ENCODE measurements at places on chromosomes 7 and 10.

GRCh38 chr10:9634466-9634865 lies 1383.2 kb upstream of the CELF2 start:
- DNase-seq, result no peak

DNA sequence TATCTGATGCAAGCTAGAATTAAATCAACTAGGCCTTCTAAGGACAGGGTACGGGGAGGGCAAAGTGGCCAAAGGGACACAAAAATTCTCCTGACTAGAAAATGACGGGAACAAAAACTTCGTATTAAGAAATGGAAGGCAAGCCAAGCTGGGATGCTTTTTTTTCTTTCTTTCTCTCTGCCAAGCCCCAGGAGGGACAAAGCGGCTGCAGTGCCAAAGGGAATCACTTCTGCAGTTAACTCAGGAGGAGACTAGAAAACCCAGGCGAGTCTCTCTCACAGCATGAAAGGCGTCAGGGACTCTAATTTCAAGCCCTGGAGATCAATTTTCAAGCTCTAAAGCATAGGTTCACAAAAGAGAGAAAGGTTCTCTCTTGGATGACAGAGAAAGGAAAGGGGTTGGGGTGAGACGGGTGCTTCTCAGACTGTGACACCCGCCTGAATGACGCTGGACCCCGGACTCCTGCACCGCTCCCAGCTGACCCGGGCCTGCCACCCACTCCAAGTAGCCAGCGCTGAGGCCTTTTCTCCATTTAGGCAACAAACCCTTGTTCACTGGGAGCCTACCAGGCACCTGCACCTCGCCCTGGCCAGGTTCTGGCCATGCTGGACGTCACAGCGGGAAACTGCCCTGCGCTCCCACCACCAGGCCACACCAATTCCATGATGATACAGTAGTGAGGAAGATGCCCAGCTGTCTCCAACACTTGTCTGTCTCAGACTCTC lies 56.5 kb downstream of the KIAA1549 start:
- DNase-seq, result no peak

DNA sequence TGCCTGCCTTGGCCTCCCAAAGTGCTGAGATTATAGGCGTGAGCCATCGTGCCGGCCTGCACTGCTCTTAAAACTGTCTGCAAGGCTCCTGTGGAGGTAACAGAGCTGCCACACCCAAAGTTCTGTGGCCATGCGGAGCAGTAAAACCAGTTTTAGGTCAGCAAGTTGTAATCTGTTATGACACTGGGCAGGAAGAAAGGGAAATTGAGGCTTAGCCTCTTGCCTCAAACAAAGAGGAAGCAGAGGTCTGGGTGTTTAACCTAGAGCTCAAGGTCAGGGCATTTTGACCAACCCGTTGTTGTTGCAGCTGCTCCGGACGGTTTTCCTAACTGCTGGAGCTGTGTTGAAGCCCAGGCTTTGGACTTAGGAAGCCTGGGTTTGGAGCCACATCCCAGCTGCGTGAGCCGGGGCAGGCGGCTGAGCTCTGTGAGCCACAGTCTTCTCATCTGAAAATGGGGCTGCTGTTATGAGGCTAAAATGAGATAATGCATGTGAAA lies 7.4 kb upstream of the RRP12 start:
- DNase-seq, result no peak

DNA sequence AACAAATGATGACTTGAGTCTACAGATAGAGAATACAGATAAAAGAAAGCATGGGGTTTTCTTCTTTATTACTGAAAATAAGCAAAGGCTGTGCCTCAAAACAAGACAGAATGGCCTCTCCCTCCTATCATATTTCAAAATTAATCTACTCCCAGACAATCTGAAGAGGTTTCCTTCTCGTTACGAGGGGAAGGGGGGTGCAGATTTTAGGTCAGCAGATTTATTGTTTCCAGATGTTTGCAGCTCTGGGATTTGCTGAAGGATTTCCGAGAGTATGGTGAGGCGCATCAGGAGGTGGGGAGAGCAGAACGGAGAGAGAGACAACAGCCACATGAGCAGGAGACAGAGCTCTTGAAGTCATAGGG lies 89.8 kb downstream of the KIAA1549 start:
- DNase-seq, result no peak

- no peak for DNase-seq
Observed at GRCh38 chr10:94264085-94264484, 98.7 kb downstream of the NOC3L start.

DNA sequence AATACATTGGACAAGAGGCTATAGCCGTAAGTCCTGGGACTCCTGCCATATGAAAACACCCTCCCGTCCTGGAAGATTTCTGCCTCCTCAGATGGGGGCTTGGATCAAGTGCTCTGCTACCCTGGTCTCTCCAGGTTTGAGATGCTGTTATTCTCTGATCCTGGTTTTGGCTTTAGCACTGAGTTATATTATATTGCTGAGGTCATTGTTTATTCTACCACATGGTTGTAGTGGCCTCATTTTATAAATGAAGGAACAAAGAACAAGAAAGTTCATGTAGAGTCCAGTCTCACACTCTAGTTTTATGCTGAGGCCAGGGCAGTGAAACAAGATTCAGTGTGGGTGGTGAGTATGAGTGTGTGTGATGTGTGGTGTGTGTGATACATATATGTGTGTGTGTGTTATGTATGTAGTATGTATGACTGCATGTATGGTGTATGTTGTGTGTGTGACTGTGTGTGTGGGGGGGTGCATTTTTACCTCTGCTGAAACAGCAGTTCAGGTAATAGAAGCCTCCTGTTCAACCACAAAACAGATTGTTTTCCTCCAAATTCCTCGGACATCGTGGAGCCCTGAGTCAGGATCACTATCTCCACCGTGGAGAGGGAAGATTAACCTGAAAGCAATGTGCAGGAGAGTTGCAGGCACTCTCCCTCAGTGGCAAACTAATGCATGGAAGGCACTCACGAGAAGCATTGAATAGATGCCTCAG lies 80.7 kb downstream of the C7orf25 start:
- DNase-seq, result no peak

- DNase-seq, result no peak
Observed at GRCh38 chr7:99392046-99392445, 16.4 kb downstream of the PDAP1 start.

GRCh38 chr10:103244666-103245271 lies 918 bp upstream of the RPEL1 start:
- peak; percentile 41 for DNase-seq

GRCh38 chr7:129017264-129017663 lies 37.6 kb downstream of the TNPO3 start:
- no peak for DNase-seq

DNA sequence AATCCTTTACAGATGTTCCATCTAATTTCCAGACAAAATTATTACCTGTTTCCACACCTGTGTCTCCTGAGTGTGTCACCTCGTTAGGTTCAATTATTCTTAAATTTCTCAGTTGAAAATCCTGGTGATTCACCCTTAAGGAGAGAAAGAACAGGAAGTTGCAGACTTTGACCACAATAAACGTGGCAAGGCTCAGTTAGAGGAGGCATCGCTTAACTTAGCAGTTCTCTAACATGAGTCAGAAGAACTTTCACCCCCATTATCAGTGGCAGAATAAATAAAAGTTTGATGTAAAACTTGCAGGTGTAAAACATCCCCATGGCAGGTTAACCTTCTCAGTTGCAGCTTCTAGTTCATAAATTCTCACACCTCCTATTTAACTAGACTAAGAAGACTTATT lies 8.3 kb downstream of the XPNPEP1 start:
- DNase-seq, result peak; percentile 58

DNA sequence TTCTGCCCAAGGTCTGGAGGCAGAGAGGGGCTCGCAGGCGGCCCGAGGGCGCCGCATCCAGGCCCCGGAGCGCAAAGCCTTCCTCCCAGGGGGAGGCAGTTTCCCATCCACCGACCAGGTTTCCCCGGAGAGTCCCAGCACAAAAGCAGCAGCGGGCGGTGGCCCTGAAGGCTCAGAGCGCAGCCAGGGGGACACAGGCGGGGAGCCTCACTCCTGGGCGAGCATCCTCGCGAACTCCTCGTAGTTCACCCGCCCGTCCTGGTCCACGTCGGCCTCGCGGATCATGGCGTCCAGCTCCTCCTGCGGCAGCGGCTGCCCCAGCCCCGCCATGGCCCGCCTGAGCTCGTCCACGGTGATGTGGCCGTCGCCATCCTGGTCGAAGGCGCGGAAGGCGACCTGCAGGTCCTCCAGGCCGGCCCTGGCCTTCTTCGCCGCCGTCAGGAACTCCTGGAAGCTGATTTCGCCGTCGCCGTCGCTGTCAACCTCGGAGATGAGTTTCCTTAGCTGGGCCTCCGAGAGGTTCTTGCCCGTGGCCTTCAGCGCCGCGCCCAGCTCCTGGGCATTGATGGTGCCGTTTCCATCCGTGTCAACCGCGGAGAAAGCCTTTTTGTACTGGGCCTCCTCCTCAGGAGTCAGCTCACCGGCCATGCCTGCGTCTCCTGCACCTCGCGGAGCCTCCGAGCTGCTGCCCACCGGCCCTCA lies 428 bp downstream of the CALML5 start:
- no peak for DNase-seq

GRCh38 chr7:148863324-148863723 lies 20.8 kb downstream of the EZH2 start:
- DNase-seq, result no peak

DNA sequence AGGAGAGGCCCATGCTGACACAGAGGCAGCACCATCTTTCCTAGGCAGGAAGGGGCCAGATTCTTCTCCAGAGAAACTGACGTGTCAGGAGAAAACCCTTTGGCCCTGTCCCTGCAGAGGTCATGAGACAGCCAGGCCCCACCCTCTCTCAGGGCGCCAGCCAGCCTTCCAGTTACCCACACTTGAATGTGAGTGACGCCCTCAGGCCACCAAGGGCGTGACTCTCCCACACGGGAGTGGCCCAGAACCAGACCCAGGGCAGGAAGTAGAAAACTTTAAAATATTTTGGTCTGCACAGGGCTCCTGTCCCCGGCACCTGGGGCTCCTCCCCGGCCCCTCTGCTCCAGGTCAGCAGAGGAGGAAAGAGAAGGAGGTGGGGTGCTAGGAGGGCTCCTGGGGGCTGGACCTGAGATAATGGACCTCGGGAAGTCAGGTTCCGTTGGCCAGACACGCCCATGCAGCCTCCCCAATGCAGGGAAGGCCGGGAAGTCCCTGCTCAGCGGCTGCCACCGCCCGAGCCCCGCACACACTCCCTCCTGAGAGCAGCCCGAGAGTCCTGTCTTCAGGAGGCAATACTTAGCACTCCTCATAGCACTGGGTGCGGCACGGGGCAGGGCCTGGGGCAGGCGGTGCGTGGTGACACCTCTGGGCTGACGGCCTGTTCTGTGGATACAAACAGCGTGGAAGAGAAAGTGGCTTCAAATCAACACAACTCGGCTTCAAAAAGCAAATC lies 67.0 kb upstream of the CFAP46 start:
- no peak for DNase-seq

DNA sequence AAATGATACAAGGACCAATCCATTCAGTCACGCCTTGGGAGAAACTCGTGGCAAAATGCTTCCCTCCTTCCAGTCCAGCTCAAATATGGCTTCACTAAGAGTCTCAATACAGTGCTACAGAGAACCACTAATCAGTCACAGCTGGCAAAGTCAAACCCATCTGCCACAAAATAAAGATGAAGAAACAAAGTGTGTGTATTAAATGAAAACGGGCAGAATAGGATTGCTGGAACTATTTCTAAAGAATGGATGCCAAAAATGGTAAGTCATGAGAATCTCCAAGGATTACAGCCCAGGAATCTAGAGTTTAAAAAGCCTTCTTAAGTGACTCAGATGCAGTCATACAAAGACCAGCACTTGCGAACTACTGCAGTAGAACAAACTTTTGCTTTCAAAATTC lies 61.9 kb downstream of the CACUL1 start:
- DNase-seq, result no peak

DNA sequence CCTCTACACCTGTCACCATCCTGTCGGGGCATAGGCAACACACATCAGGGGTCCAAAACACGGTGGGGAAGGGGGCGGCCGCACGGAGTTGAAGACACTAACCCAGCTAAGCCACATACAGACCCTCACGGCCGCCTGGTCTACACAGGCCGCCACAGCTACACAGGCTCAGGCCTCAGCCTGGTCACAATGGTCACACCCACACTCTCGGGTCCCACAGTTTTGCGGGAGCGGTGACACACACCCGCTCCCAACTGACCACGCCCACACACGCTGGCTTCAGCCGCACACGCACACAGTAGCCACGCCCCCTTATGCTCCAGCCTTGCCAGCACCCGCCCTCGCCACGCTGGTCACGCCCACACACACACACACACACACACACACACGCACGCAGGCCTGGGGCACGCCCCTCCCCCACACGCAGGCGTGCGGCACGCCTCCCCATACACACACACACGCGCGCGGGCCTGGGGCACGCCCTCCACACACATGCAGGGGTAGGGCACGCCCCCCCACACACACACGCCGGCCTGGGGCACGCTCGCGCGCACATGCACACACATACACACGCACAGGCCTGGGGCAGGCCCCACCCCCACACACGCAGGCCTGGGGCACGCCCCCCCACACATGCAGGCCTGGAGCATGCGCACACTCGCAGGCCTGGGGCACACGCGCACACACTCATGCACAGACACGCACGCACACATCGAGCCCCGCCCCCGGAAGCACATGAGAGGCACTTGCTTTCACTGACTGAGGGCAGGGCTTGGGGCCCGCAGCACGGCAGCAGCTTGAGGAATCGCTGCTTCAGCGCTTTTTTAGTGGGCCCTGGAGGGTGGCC lies 12.3 kb upstream of the OGA start:
- DNase-seq, result peak; percentile 88

- no peak for DNase-seq
Observed at GRCh38 chr7:13872709-13873108, 116.8 kb downstream of the ETV1 start.

- DNase-seq, result no peak
Observed at GRCh38 chr7:11082552-11083213, 109.0 kb downstream of the PHF14 start.

DNA sequence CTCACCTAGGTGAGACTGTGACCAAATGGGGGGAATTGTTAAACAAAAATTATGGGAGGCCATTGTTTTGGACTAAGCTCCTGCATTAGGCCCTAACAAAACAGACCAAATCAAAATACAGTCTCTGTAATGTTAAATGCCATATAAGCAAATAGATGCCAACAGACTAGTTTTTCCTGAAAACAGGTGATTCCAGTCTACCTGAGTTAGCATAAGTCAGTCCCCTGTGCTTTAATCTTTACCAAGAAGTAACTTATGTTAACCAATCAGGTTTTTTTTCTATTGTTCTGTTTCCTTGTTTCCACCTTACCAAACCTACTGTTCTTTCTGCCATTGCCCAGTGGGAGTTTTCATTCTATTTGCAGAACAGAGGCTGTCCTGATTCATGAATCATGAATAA lies 48.0 kb downstream of the PDZD8 start:
- DNase-seq, result no peak

- no peak for DNase-seq
Observed at GRCh38 chr7:108030516-108030915, 27.6 kb upstream of the LAMB1 start.

DNA sequence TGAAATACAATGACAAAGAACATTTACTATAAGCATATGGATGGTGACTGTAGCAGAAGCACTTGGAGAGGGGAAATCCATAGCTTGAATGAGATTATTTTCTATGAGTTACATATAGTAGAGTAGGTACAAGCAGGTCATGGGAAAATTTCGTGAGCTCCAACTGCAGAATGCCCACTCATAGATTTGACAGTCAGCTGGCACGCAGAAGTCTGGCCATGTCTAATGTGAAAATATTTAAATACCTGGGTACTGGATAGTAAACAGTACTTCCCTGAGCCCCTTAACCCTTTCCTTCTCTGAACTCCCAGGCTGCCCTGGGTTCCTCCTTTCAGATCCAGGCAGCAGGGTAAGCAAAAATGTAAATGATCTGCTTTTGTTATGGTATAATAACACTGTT lies 209.7 kb downstream of the OTUD1 start:
- DNase-seq, result no peak

GRCh38 chr10:51014680-51015389 lies 59.5 kb upstream of the PRKG1 start:
- DNase-seq, result no peak

- no peak for DNase-seq
Observed at GRCh38 chr10:8070440-8070839, 16.0 kb downstream of the GATA3 start.
